ENCODE measurements at places on chromosomes 4 and X. TPM values are rescaled to one million over a fixed set of nuclear protein-coding genes. Genes with fewer than 3 reads are reported as not detected.

Gene TBC1D9
- 35.1 TPM for total RNA-seq

Gene SSX1
- total RNA-seq: not detected

Gene RELL1
- 43.6 TPM for total RNA-seq

GRCh38 chr4:125666635-125667034 lies 351.9 kb downstream of the FAT4 start:
- no peak overlapping the region for H3K27ac ChIP-seq
- no peak for DNase-seq
- no peak overlapping the region for H3K4me3 ChIP-seq
- H3K4me1 ChIP-seq: no peaks in the 10 kb centered on the region

- peaks cover 34% of the 10 kb centered on the region for H3K4me1 ChIP-seq
- H3K36me3 ChIP-seq: no peaks in the 10 kb centered on the region
- H3K27ac ChIP-seq: no peak overlapping the region
- DNase-seq: no peak
- H3K4me3 ChIP-seq: no peak overlapping the region
Observed at GRCh38 chr4:169220854-169221411, 49.8 kb downstream of the SH3RF1 start.
